GM12864 (cell line): ENCODE measurements at places on chromosomes 11 and 22.

DNA sequence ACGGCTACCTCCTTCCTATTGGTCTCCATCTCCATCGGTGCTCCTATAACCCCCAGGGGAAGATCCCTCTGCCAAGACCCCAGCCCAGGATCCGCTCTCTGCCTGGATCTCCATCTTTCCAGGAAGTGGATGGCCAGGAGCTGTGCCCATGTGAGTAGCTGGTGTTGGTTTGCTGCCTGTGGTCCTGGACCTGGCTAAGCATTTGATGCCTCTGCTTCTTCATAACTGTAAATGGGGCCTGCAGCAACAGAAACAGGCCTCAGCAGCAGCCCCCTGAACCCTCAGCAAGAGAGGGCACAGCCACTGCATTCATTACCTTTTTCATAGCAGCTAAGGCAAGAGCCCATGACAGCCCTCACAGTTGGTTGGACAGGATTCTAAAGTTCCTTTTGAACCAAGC is 26.6 kb upstream of the CSNK2A3 start:
- DNase-seq, result no peak

DNA sequence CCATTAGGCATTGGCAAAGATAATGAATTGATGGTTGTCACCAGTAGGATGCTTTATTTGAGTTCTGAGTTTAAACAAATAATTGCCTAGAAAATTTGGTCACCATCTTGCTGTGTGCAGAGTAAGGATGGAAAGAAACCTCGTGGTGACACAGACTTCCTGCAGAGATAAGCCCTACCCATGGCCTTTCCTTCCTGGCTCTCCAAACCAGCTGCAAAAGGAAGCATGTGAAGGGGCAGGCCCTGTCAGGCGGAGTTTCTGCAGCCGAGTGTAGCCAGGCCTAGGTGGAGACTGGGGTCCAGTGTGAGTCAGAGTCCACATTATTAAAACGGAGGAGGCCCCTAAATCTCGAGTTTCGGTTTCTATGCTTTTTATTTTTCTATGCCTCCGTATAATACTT is 83.1 kb upstream of the ADSL start:
- no peak for DNase-seq

DNA sequence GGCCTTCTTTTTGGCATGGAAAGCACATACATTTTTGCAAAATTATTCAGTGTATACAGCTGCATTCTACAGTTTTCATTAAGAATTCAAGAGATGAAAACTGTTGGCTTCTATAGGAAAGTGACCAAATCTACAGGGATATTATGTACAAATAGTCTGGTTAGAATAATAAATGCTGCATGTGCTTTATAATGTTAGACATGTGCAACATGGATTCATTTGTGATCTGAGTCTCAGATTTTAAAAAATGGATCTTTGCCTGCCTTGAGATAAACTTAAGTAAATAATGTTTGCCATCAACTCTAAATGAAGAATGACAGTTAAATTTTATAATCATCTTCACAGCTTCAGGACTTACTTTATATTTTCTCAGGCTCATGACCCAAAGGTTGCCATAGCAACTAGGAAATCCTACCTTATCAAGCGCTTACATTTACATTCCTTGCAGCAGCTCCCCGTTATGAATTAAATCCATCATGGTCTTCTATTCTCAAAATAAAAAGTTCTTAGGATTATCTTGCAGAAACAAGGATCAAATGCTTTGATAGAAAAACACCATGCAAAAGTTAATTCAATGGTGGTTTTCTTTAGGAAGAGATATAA is 200.2 kb downstream of the CADM1 start:
- DNase-seq, result no peak

DNA sequence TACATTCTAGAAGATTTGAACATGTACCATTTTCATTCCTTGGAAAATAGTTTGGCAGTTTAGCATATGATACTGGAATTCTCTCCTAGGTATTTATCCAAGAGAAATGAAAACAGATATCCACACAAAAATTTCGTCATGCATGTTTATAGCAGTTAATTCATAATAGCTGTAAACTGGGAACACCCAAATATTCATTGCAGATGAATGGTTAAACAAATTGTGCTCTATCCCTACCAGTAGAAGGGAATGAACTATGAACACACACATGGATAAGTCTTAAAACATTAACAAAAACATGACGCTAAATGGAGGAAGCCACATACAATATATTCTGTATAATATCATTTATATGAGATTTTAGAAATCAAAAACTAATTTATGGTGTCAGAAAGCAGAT is 61.5 kb downstream of the PDE3B start:
- DNase-seq, result no peak

DNA sequence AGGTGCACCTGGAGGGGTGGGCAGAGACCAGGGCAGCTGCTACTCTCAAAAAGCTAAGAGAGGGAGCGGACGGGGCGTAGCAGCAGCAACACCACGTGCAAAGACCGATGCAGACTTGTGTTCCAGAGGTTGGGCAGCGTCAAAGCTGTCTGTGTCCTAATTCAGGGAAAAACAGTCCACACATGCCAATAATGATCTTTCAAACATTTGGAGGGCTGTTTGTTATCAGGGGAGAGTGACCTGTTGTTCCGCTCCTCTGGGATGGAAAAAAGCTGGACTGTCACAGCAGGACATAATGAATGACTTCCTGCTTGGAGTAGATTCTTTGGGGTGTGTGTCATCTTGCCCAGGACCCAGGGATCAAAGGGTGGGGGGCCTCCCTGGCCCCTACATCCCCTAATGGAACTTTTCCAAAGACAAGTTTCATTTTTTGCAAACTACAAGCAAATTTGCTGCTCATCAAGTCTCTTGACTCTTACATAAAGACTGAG is 6.2 kb upstream of the FBLN1 start:
- DNase-seq, result no peak

DNA sequence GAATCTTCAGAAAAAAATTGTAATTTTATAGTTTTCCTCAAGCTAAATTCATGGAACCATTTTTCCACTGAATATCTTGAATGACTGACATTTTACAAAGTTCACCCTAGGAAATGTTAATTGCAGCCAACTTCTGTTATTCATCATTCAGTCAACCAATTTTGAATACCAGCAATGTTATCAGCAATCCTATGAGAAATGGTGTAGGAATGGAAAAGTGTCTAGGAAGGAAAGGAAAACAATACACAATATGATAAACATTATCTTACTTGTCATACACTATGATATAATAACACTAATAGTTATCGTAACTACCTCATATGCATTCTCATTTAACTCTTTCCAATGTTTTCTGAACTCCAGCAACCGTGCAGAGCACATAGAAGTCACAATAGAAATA is 790.5 kb upstream of the LRRC4C start:
- DNase-seq, result no peak

DNA sequence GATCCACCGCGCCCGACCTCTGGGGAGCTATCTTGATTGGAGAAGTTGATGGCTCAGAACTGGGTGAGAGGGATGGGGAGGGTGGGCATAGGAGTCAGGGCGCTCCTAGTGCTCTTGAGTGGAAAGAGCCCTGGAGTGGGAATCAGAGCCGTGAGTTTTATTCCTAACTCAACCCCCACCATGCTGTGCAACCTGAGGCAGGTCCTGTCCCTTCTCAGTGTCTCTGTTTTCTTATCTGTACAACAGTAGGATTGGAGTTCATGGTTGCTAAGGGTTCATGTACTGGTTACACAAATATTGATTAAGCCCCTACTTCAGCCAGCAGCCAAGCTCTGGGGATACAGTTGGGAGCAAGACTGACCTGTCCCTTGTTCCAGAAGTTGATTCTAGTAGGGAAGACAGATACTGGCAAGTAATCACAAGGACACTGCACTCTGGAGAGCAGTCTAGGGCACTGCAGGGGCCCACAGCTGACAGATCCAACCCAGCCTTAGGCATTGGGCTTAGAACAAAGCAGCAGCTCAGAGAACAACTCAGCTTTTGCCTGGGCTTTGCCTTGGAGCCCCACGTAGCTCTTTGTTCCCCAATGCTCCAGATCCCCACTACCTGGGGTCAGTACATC is 12.4 kb upstream of the DAGLA start:
- DNase-seq, result no peak
